Amniotic stem cell (primary cell): ENCODE measurements at places on chromosomes 6 and 20.
A peak's percentile ranks its signal among the peaks of the same experiment; 100 is the strongest.

GRCh38 chr6:41706876-41707564 lies 28.4 kb downstream of the TFEB start:
- no peak for DNase-seq

- DNase-seq: no peak
Measured at GRCh38 chr20:58306421-58307261, 2.9 kb upstream of the RAB22A start.

GRCh38 chr6:79072640-79073181 lies 5.3 kb downstream of the PHIP start:
- no peak for DNase-seq

- no peak for DNase-seq
Measured at GRCh38 chr6:55882718-55883569, 7.6 kb upstream of the BMP5 start.

DNA sequence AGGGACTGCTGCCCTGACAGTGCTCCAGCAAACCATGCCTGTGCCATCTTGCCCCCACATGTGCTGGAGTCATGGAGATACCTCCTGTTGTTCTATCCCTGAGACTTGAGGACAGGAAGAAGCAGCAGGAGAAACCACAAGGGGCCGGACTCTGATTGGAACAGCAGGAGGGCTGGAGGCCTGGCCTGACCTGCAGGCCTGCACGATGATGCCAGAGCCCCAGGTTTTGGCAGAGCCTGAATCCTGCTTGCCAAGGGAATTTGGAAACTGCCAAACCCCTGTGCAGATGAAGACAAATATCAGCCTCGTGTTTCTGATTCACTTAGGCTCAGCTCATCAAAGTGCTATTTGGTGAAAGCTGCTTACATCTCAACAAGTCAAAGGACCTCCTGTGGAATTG lies 177.6 kb downstream of the MAFB start:
- no peak for DNase-seq

DNA sequence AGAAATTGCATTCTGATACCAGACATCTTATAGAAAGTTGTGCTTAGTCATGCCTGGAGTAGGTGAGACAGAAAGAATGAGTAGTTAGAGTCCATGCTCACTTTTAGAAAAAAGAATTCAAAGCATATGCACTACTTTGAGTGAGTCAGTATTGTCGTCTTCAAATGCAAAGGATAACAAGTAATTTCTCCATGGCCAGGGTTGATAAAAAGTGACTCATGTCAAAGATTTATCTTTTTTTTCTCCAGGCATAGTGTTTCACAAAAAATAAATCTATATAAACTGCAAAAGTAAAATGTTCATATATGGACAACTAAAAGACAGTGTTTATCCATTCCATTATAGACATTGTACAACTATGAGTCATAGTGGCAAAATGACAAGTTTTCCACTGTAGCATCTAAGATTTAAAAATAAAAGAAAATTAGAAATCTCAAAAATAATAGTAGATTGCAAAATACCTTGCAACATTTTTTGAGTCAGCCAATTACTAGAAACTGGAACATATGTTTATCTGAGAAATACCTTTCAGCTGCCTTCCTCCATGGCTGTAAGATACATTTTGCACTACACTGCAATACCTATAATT lies 329.6 kb downstream of the GRIK2 start:
- DNase-seq: peak; percentile 77

- no peak for DNase-seq
Measured at GRCh38 chr20:10498200-10498599, 63.1 kb downstream of the SLX4IP start.

- no peak for DNase-seq
Measured at GRCh38 chr20:34240121-34240520, 1.1 kb upstream of the ASIP start.

GRCh38 chr6:19838442-19839236 lies 1.5 kb downstream of the ID4 start:
- no peak for DNase-seq

GRCh38 chr6:43127877-43128276 lies 43.2 kb upstream of the SRF start:
- DNase-seq: no peak

GRCh38 chr20:32278199-32278643 lies 770 bp downstream of the KIF3B start:
- no peak for DNase-seq

DNA sequence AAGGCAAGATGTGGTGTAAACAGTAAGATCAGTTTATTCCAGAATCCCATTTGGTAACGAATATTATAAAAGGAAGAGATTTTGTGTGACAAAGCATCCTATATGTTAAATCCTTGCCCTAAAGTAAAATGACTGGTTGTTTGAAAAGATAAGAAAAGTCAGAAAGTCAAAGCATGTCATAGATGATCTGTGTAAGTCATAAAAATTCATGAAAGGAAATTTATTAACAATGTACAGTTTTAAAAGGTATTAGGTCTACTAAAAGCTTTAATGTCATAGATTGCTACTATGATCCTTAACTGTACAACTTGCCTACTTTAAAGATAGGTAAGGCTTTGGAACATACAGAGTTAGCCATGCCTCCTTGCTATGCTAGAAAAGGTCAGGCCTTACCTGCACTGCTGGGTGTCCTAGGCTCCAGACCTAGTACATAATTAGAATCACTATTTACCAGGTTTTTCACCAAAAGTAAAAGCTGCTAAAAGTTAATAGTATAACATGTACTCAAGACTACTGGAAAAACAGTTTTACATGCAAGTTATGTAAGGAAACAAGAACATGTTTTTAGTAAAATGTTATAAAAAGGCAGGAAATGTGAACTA lies 1090.1 kb upstream of the ADGRB3 start:
- no peak for DNase-seq

GRCh38 chr6:112357791-112358190 lies 10.7 kb downstream of the RFPL4B start:
- DNase-seq: peak; percentile 47

- no peak for DNase-seq
Measured at GRCh38 chr6:104642871-104643270, 216.8 kb downstream of the HACE1 start.

GRCh38 chr6:41767112-41767833 lies 12.4 kb downstream of the FRS3 start:
- DNase-seq: peak; percentile 81

- no peak for DNase-seq
Measured at GRCh38 chr20:7742479-7742878, 197.8 kb downstream of the HAO1 start.

GRCh38 chr20:24136659-24137246 lies 148.2 kb upstream of the GGTLC1 start:
- DNase-seq: no peak

- DNase-seq: no peak
Measured at GRCh38 chr20:45776931-45777330, 14.8 kb downstream of the WFDC3 start.

GRCh38 chr6:152296648-152297376 lies 340.4 kb downstream of the SYNE1 start:
- DNase-seq: no peak

DNA sequence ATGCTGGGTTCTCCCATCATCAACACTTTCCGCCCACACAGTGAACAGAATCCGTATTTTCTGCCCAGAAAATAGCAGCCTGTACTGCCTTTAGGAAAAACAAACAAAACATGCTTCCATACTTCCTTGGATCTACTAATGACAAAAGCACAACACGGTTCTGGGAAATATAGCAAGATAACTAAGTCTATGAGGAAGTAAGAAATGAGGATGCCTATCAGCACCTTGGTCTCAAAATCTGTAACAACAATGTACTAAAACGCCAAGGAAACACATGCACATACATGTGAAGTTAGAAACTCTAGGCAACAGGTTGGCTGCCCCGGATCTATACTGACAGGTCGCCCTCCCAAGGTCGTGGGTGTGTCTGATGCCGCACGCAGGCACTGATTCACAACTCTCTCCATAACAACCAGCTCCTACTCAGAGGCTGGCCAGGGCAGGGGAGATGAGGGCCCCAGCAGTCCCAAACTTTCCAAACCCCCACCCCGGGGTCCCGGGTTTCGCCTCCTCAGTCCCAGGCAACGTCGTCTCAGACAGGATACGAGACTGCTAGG lies 710 bp downstream of the BTBD9 start:
- DNase-seq: peak; percentile 45

GRCh38 chr20:63008541-63009044 lies 1.8 kb upstream of the BHLHE23 start:
- no peak for DNase-seq

GRCh38 chr6:138403324-138403800 lies 661 bp upstream of the HEBP2 start:
- no peak for DNase-seq

GRCh38 chr20:46127396-46128010 lies 9.4 kb downstream of the CD40 start:
- DNase-seq: no peak

- DNase-seq: no peak
Measured at GRCh38 chr6:45419571-45420082, 41.9 kb upstream of the SUPT3H start.

DNA sequence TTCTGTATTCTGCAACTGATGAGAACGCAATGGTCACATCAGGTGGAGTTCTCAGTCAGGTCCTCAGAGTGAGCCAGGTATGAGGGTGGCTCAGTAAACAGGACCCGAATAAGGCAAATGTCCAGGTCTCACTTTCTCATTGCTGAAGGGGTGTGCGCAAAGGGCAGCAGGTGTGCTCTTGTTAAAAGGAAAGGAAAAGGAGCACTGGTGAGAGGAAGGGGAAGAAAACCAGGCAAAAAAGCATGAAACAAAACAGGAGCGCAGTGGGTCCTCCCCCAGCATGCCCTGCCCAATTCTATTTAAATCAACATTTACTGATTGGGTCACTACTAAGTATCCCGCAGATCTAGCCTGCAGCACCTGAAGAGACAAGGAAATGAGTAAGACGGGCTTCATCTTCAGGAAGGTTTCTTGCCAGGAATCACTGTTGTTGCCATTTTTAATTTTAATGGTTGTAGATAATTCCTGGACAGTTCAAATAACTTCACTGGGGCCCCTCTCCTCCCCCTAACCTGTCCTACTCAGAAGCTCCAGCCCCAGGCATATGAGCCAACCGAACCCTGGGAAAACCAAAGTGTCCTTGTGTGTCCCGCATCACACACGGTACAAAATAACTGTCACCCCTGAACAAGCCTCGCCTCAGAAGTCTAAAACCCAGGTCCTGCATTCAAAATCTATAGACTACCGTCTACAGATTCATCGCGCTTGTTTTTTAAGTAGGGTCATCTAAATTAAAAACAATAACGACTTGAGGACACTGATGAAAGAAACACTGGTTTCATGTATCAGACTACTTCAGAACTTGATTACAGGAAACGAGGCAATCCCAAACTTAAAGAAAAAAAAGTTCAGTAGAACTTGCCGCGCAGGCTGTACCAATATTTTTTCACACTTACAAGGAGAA lies 980 bp downstream of the MBOAT1 start:
- no peak for DNase-seq

DNA sequence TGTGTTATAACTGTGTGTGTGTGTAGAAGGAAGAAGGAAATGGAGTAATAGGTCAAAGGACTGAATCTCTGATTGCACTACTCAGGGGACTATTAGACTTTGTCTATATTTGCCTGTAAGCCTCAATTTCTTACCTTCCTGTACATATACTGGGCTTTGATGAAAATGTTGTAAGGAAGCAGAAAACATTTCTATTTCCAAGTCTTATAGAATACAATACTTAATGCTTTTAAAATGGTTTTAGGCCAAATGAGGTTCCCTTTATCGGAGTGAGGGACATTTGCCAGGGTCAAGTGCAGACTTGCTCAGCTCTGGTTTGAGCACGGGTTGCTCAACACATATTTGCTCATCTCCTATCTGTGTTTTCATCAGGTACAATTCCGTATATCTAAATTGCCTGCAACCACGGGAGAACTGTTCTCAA lies 28.3 kb downstream of the MEP1A start:
- DNase-seq: no peak
